ENCODE measurements at places on chromosomes 7 and 10.

DNA sequence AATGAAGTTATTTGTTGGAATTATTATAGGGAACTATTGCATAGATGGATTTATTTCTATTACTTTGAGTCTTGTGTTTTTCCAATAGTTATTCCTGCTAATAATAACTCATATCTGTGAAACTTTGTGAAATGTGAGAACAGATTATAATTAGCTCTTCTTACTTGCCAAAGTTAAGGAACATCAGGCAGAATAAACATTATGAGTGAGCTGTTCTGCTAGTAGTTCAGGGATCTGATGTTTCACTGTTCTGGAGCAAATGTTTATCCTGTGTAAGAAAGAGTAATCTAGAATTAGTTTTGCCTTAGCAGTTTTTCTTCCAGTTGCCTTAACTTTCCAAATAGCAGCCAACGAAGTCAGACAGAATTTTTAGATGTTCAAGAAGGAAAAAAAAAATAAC lies 245.2 kb upstream of the PLXDC2 start:
- no peak for DNase-seq

DNA sequence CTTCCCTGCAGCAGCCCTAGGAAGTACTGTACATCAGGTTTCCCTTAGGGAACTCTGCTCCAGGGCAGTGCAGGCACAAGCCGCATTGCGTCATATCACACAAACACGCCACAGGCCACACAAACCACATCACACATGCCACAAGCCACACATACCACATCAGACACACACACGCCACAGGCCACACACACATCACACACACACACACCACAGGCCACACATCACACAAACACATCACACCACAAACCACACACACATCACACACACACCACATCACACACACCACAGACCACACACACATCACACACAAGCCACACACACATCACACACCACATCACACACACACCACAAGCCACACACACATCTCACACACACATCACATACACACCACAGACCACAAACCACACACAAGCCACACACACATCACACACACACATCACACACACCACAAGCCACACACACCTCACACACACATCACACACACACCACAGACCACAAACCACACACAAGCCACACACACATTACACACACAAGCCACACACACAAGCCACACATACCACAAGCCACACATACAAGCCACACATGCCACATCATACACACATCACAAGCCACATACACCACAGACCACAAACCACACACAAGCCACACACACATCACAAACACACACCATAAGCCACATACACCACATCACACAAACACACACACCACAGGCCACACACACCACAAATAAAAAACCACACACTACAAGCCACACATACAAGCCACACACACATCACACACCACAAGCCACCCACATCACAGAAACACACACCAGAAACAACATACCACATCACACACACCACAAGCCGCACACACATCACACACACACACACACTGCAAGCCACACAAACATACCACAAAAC lies 53.4 kb downstream of the TMEM209 start:
- no peak for DNase-seq

DNA sequence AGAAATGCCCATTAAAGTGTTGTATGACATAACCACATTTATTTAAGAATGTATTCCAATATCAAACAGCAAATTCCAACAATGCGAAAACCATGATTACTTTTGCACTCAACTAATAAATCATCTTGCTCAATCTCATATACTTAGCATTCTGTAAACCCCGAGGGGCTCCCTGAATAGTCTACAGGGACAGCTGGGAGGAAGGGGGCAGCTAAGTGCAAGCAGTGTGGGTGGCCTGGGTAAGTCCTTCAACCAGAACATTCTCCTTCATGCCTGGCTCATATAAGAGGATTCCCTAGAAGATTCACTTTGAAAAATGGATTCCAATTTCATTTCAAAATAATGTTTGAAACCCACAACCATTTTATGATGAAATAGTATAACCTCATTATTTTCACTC lies 355.5 kb downstream of the CDC14C start:
- DNase-seq = no peak

DNA sequence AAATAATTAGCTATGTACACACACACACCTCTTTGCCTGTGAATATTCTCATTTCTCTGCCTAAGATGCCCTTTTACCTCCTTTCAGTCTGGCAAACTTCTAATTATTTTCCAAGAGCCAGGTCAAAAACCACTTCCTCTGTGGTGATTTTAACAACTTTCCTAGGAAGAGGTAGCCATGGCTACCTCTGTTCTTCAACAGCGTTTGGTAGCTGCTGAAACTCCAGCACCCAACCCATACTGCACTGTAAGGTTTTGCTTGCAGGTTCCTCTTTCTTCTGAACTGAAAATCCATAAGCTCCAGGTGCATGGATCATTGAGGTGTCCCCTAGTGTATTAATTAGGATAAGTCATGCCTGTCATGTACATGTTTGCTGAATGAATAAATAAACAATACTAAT lies 25.6 kb downstream of the NRCAM start:
- no peak for DNase-seq

- no peak for DNase-seq
Observed at GRCh38 chr10:10313149-10313835, 704.4 kb upstream of the CELF2 start.

DNA sequence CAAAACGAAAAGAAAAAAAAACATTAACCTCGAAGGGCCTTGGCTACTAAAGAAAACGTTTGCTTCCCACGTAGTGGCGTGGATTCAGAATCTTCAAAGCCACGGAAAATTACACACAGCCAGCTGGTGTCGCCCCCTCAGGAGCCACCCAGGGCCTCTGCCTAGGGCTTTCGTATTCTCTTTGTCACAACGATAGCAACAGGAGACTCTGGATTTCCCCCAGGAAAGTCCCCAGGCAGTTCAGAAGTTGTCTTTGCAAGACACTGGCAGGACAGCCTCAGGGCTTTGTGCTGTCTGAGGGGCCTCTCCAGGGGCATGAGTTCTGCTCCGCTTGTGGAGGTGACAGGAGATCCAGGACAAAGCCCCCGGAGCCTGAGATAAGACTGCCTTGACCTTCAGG lies 150.2 kb upstream of the INSYN2A start:
- DNase-seq = no peak

- DNase-seq = no peak
Observed at GRCh38 chr7:117666031-117666430, 186.2 kb downstream of the CFTR start.

GRCh38 chr7:24476227-24476626 lies 97.0 kb upstream of the PALS2 start:
- no peak for DNase-seq

GRCh38 chr10:23079700-23080099 lies 15.7 kb upstream of the MSRB2 start:
- no peak for DNase-seq

DNA sequence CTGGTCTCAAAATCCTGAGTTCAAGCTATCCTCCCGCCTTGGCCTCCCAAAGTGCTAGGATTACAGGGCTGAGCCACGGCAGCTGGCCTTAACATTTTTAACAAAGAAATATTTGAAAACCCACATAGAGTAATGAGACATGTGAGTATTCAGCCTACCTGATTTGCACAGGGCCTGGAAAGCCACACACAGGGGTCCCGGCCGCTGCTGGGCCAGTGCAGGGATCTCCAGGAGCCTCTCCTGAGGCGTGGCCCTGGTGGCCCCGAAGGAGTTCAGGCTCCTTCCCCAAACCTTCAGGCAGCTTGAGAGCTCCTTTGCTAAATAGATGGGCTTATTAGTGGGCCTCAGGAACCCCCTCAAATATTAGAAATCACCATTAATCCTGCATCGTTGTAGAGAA lies 18.7 kb downstream of the CNPY1 start:
- DNase-seq = no peak

GRCh38 chr7:77199013-77199966 lies at the start of gene FGL2:
TSS of gene FGL2 (minus strand) at chr7:77199819. CDS start at chr7:77199793, 26 bp downstream.
- DNase-seq = peak; percentile 29

- no peak for DNase-seq
Observed at GRCh38 chr7:41003611-41003940, 699.3 kb downstream of the INHBA start.

DNA sequence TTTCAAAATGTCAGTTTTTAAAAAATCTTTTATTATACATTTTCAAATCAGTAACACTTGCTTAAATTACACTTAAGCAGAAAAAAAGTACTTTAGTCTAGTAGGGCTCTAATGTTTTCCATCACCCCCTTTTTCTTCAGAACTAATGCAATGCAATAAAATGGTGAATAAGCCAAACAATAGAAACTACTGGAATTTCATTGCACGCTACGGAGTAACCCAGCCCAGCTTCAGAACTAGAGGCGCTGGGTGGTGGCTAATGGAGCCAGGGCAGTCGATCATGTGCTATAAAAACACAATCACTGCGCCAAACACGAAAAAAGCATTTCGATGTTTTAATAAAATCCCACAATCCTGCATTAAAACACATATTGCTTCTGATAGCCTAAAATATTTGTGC lies 59.9 kb upstream of the ODAD2 start:
- no peak for DNase-seq

- DNase-seq = no peak
Observed at GRCh38 chr10:75168275-75168674, 42.3 kb upstream of the VDAC2 start.

GRCh38 chr7:106737202-106737562 lies 76.2 kb upstream of the CCDC71L start:
- no peak for DNase-seq

DNA sequence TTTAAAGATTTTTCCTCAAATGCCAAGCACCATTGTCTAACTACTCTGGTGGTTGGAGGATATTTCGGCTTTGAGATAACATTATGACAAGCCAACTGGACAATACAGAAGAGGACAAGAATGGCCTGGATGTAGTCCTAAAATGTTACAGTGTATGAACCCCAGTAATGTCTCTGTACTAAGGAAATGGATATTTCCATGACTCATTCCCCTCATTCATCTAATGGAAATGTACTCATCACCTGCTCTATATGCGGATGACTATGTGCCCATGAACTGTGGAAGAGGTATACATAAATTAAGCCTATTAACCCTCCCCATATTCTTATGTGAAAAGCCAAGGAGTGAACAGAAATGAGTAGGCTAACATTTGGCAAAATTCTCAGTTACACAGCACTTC lies 207.9 kb downstream of the CACNA2D1 start:
- no peak for DNase-seq

GRCh38 chr10:77582710-77583115 lies 54.9 kb downstream of the KCNMA1 start:
- no peak for DNase-seq

- DNase-seq = no peak
Observed at GRCh38 chr7:40717242-40717641, 582.4 kb downstream of the SUGCT start.

DNA sequence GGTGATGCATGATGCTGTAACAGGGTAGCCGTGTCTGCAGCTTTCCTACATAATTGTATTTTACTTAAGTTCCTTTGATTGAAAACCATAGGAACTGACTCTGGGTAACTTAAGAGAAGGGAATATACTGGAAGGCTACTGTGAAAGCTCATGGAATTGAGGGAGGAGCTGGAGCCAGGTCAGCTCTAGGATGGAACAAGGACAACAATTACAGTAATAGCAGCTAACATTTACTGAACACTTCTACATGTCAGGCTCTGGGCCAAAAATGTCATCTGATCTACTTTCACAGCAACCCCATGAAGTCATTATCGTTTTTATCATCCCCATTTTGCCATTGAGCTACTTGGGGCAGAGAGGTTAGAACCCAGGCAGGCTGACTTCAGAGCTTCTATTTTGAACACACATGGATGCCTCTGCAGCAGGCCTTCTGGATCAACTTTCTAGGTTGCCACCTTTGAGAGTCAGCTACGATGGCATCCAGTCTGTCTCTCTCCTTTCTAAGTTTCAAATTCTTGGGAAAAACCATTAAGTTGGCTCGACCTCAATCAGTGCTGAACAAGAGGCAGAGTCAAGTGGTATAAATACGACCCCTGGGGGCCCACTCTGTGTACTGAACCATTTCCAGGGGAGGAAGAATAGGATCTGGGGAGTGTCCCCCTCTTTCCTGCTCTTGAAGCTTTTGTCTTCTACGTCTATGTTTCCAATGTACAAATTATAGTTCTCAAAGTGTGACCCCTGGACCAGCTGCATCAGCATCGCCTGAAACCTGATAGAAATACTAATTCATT lies 272.3 kb upstream of the PLPP4 start:
- no peak for DNase-seq

DNA sequence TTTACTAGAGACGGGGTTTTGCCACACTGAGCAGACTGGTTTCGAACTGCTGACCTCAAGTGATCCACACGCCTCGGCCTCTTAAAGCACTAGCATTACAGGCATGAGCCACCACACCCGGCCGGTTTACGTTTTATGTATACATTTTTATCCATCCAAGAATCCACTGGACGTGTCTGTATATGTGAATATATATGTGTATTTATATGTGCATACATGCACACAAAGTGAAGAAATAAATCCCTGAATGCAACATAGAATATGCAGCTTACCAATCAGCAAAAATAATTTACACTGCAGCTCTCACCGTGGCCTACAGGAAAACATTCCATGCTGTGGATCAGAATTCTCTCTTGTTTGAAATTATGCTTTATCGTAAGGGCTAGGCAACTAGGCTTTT lies 23.3 kb downstream of the DCLRE1C start:
- DNase-seq = no peak

DNA sequence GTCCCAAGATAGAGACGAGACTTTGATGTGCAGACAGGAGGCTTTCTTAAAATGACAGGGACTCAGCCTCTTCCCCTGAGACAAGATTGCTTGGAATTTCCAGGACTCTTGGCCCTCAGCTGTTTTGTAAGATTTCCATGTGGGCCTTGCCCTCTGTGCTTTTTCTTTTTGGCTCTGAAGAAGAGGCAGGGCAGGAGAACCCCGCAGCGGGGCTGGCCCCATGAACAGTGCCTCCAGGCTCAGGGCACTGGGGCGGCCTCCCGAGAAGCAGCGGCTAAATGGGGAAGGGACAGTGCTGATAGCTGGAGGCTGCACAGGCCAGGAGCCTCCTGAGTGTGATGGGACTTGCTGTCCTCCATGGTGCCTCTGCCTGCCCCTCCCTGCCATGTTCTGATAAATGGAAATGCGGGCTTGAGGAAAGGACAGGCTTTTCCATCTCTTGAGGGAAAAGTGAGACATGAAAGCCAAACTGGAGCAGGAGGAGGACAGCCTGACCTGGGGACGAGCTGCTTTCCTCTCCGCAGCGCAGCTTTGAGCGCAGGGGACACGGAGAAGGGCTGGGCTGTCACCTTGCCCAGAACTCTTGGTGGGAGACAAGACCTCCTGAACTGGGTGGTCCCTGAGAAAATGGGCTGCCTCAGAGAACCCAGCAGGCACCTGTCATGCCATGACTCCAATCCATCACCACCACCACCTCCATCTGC lies 12.1 kb downstream of the SAP25 start:
- DNase-seq = no peak

- no peak for DNase-seq
Observed at GRCh38 chr10:76643511-76643911, 994.1 kb downstream of the KCNMA1 start.

GRCh38 chr10:21727452-21728168 lies 193.6 kb downstream of the MLLT10 start:
- DNase-seq = no peak
